Neural crest cell (in vitro differentiated cells): ENCODE measurements at places on chromosomes 5 and 9.

- no peak for DNase-seq
These were observed 300.8 kb upstream of the PANK3 start for GRCh38 chr5:168879929-168880328.

GRCh38 chr9:347667-348292 lies 133.1 kb downstream of the DOCK8 start:
- no peak for DNase-seq

GRCh38 chr5:116038817-116039216 lies 6.5 kb downstream of the ARL14EPL start:
- no peak for DNase-seq

- no peak for DNase-seq
These were observed 801 bp upstream of the PRSS3 start for GRCh38 chr9:33794560-33794959.

DNA sequence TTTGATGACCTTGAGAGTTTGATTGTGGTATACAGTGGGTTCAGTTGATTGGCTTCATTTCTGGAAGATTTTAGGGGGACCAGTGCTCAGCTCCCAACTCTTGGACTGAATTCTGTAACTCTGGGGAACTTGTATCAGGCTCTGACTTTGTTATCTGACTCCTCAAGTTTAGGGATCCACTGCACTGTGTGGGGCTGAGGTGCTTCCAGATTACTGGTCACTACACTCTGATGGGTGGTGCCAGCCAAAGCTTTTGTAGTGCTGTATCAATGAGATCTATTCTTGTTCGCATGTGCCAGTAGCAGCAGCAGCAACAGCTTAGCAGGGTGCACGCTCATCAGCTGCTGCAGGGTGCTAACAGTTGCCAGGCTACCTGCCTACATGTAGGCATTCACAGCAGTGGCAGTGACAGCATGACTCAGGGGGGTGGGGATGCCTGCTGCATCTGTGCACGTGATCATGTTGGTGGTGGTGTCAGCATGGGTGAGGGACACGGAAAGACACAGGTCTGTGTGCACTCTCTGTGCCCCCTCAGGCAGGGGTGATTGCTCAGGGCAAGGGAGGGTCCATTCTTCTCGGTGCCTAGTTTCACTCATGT lies 438.8 kb upstream of the SEMA6A start:
- no peak for DNase-seq

GRCh38 chr9:121837113-121837961 lies 185.9 kb downstream of the DAB2IP start:
- no peak for DNase-seq

- no peak for DNase-seq
These were observed 41.8 kb upstream of the DPYSL3 start for GRCh38 chr5:147551677-147552076.

GRCh38 chr9:98570055-98570454 lies 138.7 kb downstream of the GABBR2 start:
- DNase-seq, result no peak

DNA sequence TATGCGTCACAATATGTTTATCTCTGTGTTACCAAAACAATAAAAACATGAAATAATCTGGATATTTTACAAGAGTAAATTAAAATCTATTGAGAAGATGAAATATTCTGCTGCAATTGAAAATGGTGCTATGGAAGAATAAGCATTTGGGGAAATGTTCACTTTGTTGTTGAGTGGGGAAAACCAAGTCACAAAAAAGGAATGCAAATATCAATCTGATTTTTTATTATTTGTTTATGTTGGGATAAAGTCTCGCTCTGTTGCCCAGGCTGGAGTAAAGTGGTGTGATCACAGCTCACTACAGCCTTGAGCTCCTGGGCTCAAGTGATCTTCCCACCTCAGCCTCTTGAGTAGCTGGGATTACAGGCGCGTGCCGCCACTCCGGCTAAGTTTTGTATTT lies 8.6 kb upstream of the F2RL1 start:
- no peak for DNase-seq

DNA sequence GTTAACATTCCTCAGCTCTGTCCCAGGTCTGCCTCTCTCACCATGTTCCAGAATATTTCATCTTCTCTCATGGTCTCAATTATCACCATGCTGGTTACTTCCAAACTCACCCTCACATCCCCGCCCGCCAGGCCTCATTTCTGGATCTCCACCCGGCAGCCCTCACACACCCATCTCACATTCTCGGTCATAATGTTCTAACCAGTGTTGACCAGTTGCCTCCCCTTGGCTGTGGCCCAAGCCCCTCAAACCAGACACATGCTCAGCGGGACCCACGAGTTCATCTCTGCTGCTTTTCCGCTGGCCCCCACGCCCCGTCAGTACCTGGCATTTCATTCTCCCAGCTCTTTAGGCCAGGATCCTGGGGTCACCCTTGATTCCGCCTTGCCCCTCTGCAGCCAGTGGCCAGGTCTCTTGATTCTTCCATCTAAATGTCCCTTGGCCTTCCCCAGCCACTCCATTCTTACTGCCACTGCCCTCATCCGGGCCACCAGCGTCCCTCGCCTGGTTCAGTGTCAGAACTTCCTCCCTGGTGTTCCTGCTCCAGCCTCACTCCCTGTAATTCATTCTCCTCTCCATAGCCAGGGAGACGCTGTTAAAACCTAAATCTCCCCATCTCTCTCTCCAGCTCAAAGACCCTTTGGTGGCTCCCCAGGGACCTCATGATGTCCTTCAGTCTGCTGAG lies 141.7 kb downstream of the MVB12B start:
- DNase-seq, result no peak

GRCh38 chr9:69898714-69899209 lies 78.1 kb downstream of the CFAP95 start:
- DNase-seq, result no peak

DNA sequence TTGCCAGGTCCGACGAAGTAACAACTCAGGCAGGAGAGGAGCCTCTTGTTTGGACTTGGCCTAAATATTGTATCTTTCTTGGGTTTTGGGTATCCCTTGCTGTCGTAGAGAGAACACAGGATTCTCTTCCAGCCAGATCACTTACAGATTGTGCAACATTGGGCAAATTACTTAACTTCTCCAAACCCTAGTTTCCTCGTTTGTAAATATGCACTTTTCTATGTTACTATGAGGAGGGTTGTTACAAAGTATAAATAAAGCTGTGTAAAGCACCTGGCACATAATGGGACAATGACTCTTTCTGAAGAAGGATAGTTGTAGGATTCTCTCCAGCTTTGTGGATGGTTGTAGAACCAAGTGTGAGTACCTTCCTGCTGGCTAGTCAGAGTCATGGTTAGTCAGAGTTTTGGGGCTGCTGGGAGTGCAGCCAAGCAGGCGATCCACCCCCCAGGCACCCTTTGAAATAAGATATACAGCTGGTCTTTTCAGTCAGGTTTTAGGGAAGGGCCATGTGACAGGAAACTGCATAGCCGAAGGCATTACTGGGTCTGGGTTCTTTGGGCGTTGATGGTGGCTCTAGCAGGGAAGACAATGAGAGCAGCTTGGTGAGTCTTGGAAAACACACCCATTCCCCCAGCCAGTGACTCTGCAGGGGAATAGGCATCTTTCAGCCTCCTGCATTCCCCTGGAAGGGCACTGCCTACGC lies 49.9 kb upstream of the GDNF start:
- no peak for DNase-seq

DNA sequence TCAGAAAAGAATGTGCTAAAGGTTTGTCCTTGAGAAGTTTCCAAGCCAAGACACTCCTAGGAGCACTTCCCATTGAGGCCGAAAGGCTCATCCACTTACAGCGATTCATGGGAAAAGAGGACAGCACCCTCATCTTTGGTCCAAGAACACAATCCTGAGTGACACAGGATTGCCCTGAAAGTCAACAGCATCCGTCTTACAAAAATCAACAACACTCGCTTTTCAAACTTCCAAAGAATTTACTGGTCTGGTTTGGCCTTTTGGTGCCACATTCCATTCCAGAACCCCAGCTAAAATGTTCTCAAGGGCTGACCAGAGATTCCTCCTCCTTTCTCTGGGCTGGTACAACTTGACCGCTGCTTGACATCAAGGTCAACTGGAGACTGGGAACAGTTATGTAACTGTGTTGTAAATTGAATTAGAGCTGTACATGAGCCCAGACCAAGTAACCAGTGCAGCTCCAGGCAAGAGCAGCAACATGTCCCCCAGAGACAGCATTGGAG lies 415.8 kb upstream of the PIK3R1 start:
- DNase-seq, result no peak

DNA sequence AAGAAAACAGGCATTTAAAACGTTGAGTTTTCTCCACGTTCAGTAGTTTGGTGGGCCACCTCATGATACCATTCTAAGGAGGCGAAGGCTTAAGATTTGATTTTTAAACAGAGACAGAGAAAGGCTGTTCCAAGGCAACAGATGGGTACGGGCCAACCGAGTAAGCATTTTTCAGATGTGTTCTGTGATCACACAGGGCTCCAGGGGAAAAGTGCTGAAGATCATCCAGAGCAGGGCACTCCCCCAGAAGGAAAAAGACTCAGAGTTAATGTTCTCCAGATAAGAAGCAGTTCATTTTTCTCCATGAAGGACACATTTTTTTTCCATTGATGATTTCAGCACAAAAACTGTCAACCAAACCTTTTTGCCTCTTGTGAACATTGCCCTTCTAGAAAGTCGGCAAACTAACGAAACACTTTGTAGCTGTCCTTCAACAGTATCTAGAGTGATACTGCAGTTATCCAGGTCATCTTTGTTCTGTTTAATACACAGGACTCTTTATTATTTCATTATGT lies 138.7 kb downstream of the ALDH1A1 start:
- no peak for DNase-seq

DNA sequence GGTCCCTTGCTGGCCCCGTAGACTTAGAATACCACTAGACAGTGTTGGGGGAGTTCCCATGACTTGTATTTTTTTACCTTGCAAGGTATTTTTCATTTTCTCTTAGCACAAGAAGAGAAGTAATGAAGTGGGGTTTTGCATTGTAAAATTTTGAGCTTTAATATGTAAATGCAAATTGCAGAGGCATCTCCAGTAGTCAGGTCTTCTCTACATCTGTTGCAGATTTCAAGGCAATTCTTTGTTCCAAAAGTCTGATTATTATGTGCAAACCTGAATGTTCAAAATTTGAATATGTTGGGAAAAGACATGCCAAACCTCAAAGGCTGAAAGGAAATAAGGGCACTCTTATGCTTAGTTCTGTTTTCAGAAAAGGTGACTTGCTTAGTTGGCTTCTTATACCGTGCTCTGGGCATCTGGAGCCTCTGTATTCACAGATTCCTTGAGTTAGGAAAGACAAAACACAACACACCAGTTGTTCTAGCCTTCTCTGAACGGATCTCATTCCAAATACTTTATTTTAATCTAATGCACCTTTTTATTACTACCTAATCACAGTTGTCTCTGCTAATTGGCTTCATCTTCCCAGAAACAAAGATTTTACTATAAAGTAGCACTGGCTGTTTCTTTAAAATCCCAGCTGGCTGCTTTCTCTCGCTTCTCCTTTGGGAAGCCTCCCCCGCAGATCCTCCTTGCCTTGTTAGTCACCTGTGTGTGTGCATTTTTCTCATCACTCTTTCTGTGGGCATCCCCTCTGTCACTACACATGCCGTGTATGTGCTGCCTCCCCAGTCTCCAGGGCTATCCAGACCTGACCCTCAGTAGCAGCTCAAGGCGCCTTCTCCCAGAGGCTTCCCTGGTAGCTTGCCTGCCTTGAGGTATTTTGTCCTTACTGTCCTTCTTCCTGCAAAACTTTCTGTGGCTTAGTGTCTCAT lies 138.2 kb downstream of the TLE4 start:
- DNase-seq, result no peak

GRCh38 chr5:133392448-133392847 lies 219.9 kb downstream of the FSTL4 start:
- DNase-seq, result no peak

DNA sequence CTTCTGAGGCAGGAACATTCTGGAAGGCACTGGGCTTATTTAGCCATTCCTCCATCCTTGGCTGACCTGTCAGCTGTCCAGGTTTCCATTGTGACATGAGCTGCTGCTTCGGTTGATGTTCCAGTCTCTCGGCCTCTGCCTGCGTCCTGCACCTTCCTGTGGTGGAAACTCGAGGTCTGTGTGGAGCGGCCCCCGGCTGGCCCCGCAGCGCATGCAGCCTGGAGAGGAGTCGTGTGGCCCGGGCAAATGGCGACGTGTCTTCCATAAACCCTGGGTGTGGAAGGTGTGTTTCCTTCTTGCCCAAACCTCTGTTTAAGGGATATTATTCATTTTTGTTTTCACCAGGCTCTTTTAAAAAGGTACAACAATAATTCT lies 36.5 kb upstream of the SLC9A3 start:
- DNase-seq, result no peak

- DNase-seq, result no peak
These were observed 79.9 kb downstream of the IQGAP2 start for GRCh38 chr5:76482984-76483383.

- no peak for DNase-seq
These were observed 108.9 kb upstream of the CHD1 start for GRCh38 chr5:99037668-99038067.

GRCh38 chr5:71924325-71924724 lies 182.9 kb upstream of the MAP1B start:
- no peak for DNase-seq

DNA sequence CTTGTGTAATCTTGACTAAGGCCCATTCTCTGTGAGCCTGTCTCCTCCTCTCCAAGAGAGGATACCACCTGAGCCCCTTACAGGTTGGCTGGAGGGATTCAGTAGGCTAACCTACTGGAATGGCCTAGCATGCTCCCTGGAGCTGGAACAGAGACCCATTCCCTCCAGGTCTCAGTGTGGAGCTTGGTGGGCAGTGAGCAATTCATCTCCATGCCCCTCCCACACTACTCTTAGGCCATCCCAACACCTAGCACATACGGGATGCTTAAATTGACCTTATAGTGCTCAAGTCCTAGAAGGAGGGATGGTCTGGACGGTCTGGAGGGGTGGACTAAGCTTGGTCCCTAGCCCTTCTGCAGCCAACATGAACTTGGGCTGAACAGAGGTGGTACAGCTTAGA lies 75.6 kb downstream of the CRB2 start:
- no peak for DNase-seq

DNA sequence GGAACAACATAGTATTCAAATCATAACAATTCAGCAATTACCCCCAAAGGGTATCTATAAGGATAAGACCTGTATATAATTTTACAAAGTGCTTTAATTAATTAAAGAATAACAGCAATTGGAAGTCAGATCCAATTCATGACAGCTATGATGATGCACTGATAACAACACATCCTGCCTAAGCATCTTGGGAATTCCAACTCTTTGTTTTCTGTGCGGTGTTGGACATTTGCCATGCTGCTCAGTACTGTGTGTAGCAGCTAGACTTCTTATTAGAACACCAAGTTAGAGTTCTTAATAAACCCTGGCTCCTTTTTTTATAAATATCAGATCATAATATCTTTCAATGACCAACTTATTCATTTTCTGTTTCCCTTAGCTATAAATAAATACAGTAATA lies 209.0 kb downstream of the SEC61B start:
- DNase-seq, result no peak

GRCh38 chr9:116087246-116087645 lies 66.3 kb upstream of the PAPPA start:
- DNase-seq, result no peak

DNA sequence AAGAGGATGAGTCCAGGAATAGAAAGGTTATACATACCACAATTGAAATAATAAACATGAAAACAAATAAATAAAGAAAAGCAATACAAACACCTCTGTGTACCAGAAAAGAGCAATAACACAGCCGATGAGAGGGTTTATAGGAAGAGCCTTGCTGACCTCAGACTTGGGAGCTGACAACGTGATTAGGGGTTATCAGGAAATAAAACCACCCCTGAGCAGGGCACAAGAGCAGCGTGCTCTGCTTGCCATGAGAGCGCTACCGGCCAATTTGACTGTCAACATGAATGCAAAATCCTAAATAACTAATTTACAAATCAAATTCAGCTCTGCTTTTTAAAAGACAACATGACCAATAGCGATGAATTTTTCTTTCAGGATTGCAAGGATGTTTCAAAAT lies 2.6 kb upstream of the FREM1 start:
- DNase-seq, result no peak
